Panc1 (cell line): ENCODE measurements at places on chromosomes 12 and 14. TPM values are rescaled to one million over a fixed set of nuclear protein-coding genes. Genes with fewer than 3 reads are reported as not detected.

GRCh38 chr12:103697971-103698751 is 111.1 kb downstream of the STAB2 start:
- H3K27me3 ChIP-seq = peaks cover 16% of the 10 kb centered on the region
- no peaks in the 10 kb centered on the region for H3K36me3 ChIP-seq
- no peak overlapping the region for H3K4me3 ChIP-seq
- H3K27ac ChIP-seq = no peak overlapping the region
- H3K4me1 ChIP-seq = no peaks in the 10 kb centered on the region
- no peak for DNase-seq

DNA sequence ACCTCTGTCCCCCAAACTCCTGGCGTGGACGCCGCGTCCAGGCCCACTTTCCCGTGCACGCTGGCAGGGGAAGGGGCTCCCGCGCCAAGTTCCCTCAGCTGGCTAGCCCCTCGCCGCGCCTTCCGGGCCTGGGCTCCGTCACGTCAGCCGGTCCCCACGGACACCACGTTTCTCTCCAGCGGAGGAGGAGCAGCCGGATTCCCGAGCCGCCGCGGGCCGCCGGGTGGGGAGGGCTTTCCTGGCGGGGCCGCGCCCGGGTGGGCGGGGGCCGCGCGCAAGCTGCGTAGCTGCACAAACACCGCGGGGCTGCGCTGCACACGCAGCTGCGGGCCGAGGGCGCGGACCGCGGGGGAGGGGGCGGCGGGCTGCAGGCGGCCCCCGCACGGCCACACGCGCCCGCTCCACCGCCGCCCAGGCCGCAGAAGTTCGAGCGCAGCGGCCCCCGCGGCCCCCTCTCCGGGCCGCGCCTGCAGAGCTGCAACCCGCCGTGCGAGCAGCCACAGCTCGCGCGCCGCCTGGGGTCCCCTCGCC is 45.1 kb upstream of the PNMA1 start:
- no peaks in the 10 kb centered on the region for H3K36me3 ChIP-seq
- no peaks in the 10 kb centered on the region for H3K27me3 ChIP-seq
- peak overlapping the region; percentile 97 for H3K27ac ChIP-seq
- H3K4me3 ChIP-seq = peak overlapping the region; percentile 85

DNA sequence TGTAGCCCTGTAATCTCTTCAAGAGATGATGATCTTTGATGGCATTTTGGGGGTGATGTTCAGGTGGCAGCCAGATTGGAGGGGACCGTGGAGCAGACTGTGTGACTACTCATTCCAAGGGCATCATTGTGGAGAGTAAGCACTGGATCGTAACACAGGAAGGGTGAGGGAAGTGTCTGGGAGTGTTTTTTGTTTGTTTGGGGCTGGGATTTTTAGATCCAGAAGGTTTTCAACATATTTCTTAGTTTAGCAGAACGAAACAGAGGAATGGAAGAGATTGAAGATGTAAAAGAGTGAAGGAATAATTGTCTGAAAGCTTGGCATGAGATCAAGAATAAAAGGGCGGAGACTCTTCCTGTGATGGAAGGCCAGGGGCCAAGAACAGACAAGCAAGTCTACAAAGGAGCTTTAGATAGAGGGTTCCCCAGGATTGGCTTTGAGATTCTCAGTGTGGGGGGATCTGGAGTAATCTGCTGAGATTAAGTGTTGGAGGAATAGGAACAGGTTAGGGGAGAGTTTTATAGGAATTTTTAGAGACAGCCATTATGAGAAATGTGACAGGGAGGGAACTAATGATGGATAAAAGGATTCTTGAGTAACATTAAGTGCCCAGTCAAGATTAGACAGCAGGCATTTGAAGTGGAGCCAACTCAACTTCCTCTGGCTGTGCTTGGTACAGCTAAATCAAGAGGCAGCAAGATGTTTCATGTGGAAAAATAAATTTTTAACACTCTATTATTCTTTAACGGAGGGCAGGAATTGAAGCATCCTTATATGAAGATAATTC is 79.7 kb upstream of the REP15 start:
- H3K27ac ChIP-seq = peak overlapping the region; percentile 0
- H3K27me3 ChIP-seq = no peaks in the 10 kb centered on the region
- H3K4me1 ChIP-seq = peaks cover 35% of the 10 kb centered on the region
- no peak for DNase-seq

- no peaks in the 10 kb centered on the region for H3K27me3 ChIP-seq
- no peak overlapping the region for H3K27ac ChIP-seq
- no peak for DNase-seq
- H3K4me1 ChIP-seq = no peaks in the 10 kb centered on the region
- H3K4me3 ChIP-seq = no peak overlapping the region
- H3K36me3 ChIP-seq = no peaks in the 10 kb centered on the region
These were observed 108.0 kb downstream of the RIMBP2 start for GRCh38 chr12:130608132-130608531.

GRCh38 chr14:85688006-85688405 is 158.1 kb downstream of the FLRT2 start:
- no peaks in the 10 kb centered on the region for H3K4me1 ChIP-seq
- no peaks in the 10 kb centered on the region for H3K27me3 ChIP-seq
- H3K36me3 ChIP-seq = no peaks in the 10 kb centered on the region
- no peak overlapping the region for H3K4me3 ChIP-seq
- DNase-seq = no peak

DNA sequence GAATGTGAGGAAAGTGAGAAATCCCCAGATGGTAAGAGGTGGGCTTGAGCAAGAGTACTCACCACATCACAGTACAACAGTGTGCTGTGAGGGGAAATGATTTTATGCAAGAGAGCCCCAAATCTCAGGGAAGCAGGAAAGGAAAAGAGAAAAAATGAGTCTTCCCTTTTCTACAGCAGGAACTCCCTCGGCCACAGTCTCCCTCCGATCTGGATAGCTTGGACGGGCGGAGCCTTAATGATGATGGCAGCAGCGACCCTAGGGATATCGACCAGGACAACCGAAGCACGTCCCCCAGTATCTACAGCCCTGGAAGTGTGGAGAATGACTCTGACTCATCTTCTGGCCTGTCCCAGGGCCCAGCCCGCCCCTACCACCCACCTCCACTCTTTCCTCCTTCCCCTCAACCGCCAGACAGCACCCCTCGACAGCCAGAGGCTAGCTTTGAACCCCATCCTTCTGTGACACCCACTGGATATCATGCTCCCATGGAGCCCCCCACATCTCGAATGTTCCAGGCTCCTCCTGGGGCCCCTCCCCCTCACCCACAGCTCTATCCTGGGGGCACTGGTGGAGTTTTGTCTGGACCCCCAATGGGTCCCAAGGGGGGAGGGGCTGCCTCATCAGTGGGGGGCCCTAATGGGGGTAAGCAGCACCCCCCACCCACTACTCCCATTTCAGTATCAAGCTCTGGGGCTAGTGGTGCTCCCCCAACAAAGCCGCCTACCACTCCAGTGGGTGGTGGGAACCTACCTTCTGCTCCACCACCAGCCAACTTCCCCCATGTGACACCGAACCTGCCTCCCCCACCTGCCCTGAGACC is 7.8 kb downstream of the ATN1 start:
- H3K4me3 ChIP-seq = no peak overlapping the region
- no peaks in the 10 kb centered on the region for H3K27me3 ChIP-seq
- H3K27ac ChIP-seq = no peak overlapping the region
- peaks cover 3% of the 10 kb centered on the region; the same call in 1 of the 2 replicates for H3K36me3 ChIP-seq

The PLXNC1 gene
- 0.57 TPM for total RNA-seq

The PITPNM2 gene
- total RNA-seq = 26.4 TPM

The ACSS3 gene
- total RNA-seq = 0.10 TPM

The ENDOU gene
- total RNA-seq = not detected

The CACNA2D4 gene
- 0.15 TPM for total RNA-seq

The TAS2R20 gene
- total RNA-seq = 0.95 TPM
